ENCODE measurements at places on chromosomes 1 and 21.
A peak's percentile ranks its signal among the peaks of the same experiment; 100 is the strongest.

DNA sequence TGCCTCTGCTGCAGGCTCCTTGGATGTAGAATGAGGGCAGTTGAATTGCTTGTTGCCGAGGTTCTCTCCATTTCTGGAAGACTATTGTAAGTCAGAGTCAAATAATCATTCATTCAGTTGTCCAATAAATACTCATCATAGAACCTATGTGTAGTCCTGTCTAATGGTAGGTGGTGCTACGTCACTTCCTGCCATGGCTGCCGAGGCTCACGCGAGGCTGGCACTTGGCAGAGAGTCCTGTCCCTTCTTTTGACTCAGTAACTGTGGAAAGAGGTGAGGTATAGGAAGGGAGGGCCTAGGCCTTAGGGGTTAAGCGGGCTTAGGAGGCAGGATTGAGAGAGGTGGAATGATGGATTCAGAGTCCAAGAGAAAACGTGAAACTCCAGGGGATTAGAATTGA, 9.7 kb downstream of the ADARB1 start:
- no peak for DNase-seq

GRCh38 chr1:73910062-73910461, 287.9 kb downstream of the LRRIQ3 start:
- DNase-seq, result no peak

DNA sequence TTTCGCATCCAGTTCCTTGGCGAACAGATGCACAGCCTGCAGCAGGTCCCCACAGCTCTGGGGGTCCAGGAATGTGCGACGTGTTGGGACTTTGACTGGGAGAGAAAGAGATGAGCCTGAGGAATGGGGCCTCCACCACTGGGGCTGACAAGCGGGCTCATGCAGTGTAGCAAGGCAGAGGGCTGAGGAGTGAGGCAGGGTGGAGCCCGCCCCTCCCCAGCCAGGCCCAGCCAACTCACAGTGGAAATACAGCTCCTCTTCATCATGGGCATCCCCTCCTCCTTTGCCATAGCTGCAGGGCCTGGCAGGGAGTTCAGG, 30.7 kb downstream of the CDCA8 start:
- DNase-seq, result no peak

DNA sequence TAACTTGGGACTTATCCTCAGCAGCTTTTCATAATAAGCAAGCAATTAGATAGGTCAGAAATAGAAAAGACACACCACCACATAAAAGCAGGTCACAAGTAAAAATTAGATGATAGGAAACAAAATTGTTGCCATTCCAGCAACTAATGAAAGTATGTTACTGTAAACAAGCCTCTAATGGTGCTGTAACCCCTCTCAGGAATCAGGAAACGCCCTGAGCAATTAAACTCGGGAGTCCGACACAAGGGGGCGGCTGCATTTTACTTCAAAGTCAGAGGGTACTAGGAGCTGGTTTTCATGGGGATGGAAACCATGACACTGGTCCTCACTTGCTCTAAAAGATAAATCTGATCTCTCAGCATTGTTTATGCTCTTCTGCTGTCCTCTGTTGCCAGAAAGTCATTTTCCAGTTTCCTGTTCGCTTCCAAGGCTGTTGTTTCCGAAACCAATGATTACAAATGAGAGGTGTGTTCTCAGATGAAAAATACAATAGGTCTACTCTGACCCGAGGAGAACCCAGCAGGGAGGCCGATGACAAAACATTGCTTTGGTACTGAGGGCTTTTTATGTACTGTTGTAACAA, 93.4 kb downstream of the TGFBR3 start:
- DNase-seq, result no peak

DNA sequence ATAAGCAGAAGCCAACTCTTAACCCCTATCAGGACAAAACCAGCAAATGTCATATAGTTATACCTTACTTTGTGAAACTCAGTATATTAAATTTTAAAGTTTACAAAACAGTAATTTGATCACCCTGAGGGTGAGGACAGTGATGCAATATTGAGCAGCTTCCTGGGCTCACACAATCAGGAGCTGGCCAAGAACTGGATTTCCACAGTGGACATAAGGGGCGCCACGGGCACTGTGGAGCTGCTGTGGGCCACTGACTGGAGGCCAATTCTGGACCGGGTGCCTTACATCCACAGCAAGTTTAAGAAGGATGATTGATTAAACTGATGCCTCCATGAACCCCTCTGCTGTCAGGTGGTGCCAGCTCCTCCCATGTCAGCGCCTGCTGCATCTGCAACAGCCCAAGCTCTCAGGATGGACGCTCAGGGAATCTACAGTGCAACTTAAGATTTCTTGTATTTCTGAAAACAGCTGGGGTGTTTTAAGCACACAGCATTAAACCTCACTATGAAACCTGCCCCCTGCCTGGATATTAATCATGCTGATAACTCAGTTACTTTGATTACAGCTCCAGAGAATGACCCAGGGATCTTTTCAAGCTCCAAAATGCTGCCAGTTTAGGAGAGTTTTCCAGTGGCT, 55.9 kb downstream of the TOR3A start:
- DNase-seq, result no peak

DNA sequence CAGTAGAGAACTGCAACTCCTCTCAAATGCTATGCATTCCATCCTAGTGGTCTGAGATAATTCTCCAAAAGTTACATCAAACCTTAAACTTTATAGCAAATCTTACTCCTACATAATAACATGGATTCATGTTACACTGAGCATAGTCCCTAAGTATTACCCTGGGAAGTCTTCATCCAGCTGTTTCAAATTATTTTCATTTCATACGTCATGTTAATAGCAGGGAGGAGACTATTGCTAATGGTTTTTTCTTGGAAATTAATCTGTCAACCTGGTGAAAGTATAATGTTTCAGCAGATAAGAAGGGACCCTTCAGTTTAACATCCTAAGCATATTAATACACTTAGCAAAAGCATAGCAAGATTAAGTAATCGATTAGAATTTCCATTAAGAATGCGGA, 318.1 kb downstream of the USP25 start:
- DNase-seq, result no peak

- no peak for DNase-seq
These were observed 29.7 kb downstream of the JUN start for GRCh38 chr1:58754073-58754613.

- DNase-seq, result no peak
These were observed 39.5 kb downstream of the IRF2BP2 start for GRCh38 chr1:234570329-234571120.

- DNase-seq, result no peak
These were observed 140.3 kb downstream of the PLXNA2 start for GRCh38 chr1:208103597-208104513.

DNA sequence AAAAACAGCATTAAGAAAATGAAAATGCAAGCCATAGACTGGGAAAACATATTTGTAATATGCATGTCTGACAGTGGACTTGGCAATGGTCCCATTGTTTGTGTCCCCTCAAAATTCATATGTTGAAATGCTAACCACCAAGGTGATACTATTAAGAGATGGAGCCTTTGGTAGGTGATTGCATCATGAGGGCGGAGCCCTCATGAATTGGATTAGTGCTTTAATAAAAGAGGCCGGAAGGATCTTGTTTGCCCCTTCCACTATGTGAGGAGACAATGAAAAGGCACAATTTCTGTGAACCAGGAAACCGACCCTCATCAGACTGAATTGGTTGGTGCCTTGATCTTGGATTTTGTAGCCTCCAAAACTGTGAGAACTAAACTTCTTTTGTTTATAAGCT, 232.3 kb downstream of the GPR52 start:
- DNase-seq, result no peak

GRCh38 chr1:88877382-88877825, 14.0 kb downstream of the GTF2B start:
- DNase-seq, result no peak

DNA sequence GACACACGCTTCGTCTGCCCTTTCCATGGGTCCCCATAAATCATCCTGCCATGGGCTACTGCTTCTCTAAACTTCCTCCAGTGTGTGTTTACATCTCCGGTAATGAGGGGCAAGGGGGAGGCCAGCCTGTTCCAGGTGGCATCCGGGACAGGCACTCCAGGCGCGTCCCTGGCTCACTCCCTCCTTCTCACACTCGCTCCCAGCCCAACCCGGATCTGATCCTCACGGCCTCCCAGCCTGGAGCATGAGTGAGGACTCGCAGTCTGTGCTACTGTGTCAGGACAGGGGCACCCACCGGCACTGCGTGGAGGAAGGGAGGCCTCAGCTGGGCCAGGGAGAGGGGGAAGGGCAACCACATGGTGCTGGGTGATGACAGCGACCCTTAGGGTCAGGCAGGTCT, 225.4 kb downstream of the TRABD2B start:
- DNase-seq, result no peak

DNA sequence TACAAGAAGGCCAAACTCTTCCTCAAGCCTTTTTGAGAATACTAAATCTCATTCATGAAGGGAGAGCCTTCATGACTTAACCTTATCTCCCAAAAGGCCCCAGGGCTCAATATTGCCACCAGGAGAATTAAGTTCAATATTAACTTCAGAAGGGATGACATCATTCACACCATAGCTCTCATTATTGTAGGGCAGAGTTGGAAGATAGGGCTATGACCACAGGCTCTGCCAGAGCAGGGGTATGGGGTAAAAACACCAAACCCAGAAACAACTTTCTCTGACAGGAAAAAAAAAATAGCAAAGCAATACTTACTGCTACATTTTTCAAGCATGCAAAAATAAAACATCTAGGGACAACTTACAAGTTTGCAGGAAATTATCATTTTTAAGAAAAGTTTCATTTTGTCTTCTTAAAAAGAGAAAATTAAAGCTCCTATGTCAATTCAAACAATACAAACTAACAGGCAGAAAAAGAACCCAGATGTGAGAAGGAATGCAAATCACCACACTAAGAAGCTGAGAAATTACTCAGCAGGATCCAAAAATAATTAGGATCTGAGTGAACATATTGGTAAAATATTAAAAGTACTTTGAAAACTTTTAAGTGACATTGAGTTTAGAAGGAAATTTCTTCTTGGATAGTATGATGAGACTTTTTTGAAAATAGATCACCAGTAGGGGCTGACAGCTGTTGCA, 1156.5 kb downstream of the NCAM2 start:
- no peak for DNase-seq

DNA sequence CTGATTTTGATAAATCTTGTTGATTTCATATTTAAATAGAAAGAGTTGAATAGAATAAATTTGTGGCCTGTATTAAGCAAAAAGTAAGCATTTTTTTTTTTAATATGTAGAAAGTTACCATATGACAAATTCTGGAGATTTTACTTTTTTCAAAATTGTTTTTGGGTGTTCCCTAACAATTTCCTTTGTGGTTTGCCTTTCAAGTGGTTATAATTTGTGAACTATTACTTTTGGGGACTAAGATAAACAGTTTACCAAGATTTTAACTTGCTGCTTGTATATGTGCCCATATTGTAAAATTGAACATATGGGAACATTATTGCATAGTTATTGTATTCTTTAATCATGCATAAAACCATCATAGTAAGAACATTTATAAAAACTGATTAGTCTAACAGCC, 34.6 kb downstream of the SLC30A7 start:
- DNase-seq, result no peak

- DNase-seq, result no peak
These were observed 235.6 kb upstream of the CACYBP start for GRCh38 chr1:174764191-174764590.

- DNase-seq, result no peak
These were observed 75.2 kb downstream of the MPZL1 start for GRCh38 chr1:167797015-167797414.

DNA sequence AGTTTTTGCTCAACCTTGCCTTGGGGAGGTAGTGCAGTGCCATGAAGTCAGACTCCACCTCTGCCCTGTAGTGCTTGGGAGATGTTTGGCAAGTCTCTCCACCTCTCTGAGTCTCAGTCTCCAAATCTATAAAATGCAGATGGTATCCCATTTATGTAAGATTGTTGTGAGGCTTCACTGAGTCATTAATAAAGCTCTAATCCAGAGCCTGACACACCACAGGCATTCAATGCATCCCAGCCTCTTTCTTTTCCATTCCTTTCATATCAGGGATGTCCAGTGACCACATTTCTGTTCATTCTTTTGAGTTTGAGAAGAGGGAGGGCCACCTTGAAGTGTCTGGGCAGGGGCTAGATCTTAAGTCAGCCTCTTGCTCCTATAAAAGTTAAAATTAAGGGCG, 37.6 kb upstream of the LMO4 start:
- DNase-seq, result no peak

- no peak for DNase-seq
These were observed 13.3 kb upstream of the ATF3 start for GRCh38 chr1:212595229-212595628.

GRCh38 chr1:182038220-182038619, 23.3 kb downstream of the ZNF648 start:
- no peak for DNase-seq

GRCh38 chr1:150281221-150281757, 1.1 kb upstream of the CIART start:
- peak; percentile 33 for DNase-seq

- DNase-seq, result no peak
These were observed 5.7 kb upstream of the ZDHHC18 start for GRCh38 chr1:26820784-26821269.

DNA sequence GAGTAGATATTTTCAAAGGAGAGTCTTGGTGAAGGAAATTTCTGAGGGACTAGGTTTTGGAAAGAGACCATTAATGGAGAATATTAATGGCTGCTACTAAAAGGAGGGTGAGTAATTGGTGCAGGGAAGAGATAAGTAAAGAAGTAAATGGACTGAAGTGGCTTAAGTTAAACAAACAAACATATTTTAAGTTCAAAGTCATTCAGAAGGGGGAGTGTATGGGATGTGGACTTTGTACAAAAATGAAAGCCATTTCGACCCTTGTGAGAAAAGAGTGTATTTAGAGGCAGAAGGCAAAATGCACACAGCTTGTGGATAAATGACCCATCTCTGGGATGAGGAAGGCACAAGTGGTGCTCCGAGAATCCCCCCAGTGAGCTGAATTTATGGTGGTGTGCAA, 171.7 kb downstream of the BACH1 start:
- no peak for DNase-seq

DNA sequence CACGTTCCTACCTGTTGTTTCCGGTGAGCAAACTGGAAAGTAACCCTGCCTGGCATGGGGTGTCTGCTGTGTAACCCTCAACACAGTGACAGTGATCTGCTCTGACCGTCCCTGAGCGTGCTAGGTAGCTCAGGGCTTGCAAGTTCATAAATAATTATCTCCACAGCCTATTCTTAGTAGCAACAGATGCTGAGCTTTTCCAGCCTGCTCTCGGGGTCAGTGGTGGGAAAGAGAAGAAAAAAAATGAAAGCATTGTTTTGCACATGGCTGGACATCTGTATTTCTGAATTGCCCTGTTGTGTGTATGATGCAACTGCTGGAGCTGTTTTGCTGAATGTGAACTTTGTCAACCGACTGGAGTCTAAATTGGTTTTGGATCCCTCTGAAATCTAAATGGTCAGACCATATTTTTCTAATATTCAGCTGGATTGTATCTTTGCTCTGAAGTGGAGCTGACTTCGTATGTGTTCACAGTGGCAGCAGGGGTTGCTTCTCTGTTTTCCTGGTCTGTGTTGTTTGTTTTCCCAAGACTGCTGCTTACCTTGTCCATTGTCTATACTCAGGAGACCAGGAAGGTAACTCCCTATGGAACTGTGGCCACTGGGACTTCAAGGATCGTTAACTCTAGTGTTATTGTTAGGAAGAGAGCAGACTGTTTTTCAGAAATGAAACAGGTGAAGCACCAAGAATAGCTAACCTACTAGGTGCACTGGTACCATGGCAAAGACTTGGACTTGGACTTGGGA, 27.0 kb downstream of the TGFB2 start:
- no peak for DNase-seq

- DNase-seq, result no peak
These were observed 25.5 kb upstream of the ITPKB start for GRCh38 chr1:226764533-226764932.
